Neural progenitor cell (in vitro differentiated cells): ENCODE measurements at places on chromosomes 11 and 22.
A peak's percentile ranks its signal among the peaks of the same experiment; 100 is the strongest.

- H3K27me3 ChIP-seq, result peaks cover 51% of the 10 kb centered on the region
- H3K27ac ChIP-seq, result no peak overlapping the region
- peaks cover 32% of the 10 kb centered on the region for H3K4me1 ChIP-seq
- H3K4me3 ChIP-seq, result peak overlapping the region; percentile 91
- DNase-seq, result peak; percentile 88
- H3K36me3 ChIP-seq, result no peaks in the 10 kb centered on the region
Observed at GRCh38 chr11:2885017-2885677, 428 bp downstream of the CDKN1C start.

- DNase-seq, result no peak
- H3K36me3 ChIP-seq, result no peaks in the 10 kb centered on the region
- no peak overlapping the region for H3K4me3 ChIP-seq
- no peaks in the 10 kb centered on the region for H3K27me3 ChIP-seq
Observed at GRCh38 chr11:1138097-1138496, 19.7 kb upstream of the MUC5AC start.

GRCh38 chr22:24128631-24129262 is 52.5 kb upstream of the SUSD2 start:
- no peak overlapping the region for H3K4me3 ChIP-seq
- DNase-seq, result no peak
- no peaks in the 10 kb centered on the region for H3K27me3 ChIP-seq
- H3K36me3 ChIP-seq, result no peaks in the 10 kb centered on the region

DNA sequence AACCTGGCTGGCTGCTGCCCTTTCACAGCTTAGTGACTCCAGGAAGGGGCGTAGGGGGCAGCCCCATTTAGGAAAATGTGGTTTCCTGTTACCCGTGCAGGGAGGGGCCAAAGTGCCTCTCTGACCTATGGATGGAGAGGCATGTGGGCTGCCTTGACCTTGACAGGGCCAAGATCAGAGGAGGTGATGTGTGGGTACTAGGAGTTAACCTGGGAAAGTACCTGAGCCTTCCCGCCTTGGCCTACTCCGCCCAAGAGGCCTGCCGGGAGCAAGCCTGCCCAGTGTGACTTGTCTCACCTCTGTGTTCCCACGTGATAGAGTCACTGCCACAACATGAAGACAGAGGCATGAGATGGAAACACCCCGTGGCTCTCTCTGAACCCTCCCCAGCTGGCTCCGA is 33.4 kb downstream of the GRAMD4 start:
- H3K27me3 ChIP-seq, result no peaks in the 10 kb centered on the region
- no peaks in the 10 kb centered on the region for H3K36me3 ChIP-seq
- no peak overlapping the region for H3K27ac ChIP-seq
- peaks cover 5% of the 10 kb centered on the region for H3K4me1 ChIP-seq

DNA sequence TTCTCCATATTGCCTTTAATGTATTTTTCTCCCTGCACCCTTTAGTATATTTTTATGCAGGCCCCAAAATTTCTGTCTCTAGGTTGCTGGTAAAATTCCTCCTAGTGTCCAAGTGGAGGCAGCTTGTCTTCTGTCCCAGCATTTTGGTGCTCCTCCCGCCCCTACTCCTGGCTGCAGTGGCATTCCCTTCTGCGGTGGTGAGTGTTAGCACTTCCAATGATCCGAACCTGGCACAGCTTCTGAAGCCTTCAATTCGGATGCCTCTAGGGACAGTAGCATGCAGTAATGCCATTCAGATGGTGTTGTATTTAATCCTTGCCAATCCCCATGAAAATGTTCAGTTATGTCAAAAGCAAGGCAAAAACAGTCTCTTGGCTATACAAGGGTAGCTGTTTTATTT is 5.9 kb downstream of the YWHAH start:
- H3K4me1 ChIP-seq, result peaks cover 16% of the 10 kb centered on the region
- no peak overlapping the region for H3K4me3 ChIP-seq
- no peaks in the 10 kb centered on the region for H3K27me3 ChIP-seq
- no peak for DNase-seq
- H3K27ac ChIP-seq, result no peak overlapping the region
- peaks cover 3% of the 10 kb centered on the region for H3K36me3 ChIP-seq

- H3K36me3 ChIP-seq, result no peaks in the 10 kb centered on the region
- H3K27me3 ChIP-seq, result no peaks in the 10 kb centered on the region
- H3K4me3 ChIP-seq, result no peak overlapping the region
- no peak for DNase-seq
Observed at GRCh38 chr22:30238661-30239487, 7.7 kb downstream of the LIF start.

- H3K4me1 ChIP-seq, result peaks cover 13% of the 10 kb centered on the region
- DNase-seq, result peak; percentile 55
- no peak overlapping the region for H3K27ac ChIP-seq
- H3K36me3 ChIP-seq, result no peaks in the 10 kb centered on the region
- no peak overlapping the region for H3K4me3 ChIP-seq
Observed at GRCh38 chr11:121318848-121319834, 26.6 kb downstream of the SC5D start.

DNA sequence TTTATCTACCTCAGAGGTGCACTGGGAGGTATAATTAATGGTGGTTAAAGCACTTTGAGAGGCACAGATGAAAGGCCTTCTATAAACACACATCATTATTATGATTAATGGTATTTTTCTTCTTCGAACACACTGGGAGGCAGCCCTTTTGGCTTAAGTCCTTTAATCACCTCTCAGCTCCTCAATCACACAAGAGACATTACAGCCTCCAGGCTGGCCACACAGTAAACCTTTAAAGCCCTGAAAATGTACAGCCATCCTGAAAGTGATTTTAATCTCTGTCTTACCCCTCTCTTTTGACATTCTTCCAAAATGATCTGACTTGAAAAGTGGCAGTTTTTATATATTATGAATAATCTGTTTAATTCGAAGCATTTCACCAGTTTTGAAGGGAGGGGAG is 54.3 kb upstream of the VSTM5 start:
- H3K4me3 ChIP-seq, result no peak overlapping the region
- H3K27ac ChIP-seq, result no peak overlapping the region
- H3K36me3 ChIP-seq, result no peaks in the 10 kb centered on the region

- DNase-seq, result no peak
- H3K36me3 ChIP-seq, result no peaks in the 10 kb centered on the region
- H3K4me1 ChIP-seq, result no peaks in the 10 kb centered on the region
- H3K4me3 ChIP-seq, result no peak overlapping the region
Observed at GRCh38 chr11:10032935-10033334, 261.1 kb downstream of the SBF2 start.

GRCh38 chr11:117772360-117772759 is 24.7 kb downstream of the DSCAML1 start:
- H3K36me3 ChIP-seq, result no peaks in the 10 kb centered on the region
- peaks cover 8% of the 10 kb centered on the region for H3K4me1 ChIP-seq
- no peak overlapping the region for H3K4me3 ChIP-seq
- DNase-seq, result no peak
- no peak overlapping the region for H3K27ac ChIP-seq

- H3K27me3 ChIP-seq, result no peaks in the 10 kb centered on the region
Observed at GRCh38 chr11:128478305-128478704, 109.1 kb downstream of the ETS1 start.

- peak; percentile 97 for DNase-seq
- H3K4me3 ChIP-seq, result no peak overlapping the region
- H3K36me3 ChIP-seq, result no peaks in the 10 kb centered on the region
- H3K27me3 ChIP-seq, result peaks cover 14% of the 10 kb centered on the region
- H3K4me1 ChIP-seq, result peaks cover 19% of the 10 kb centered on the region
Observed at GRCh38 chr11:64846998-64847666, 2.7 kb upstream of the CDC42BPG start.

GRCh38 chr11:23797624-23798419 is 699.0 kb upstream of the LUZP2 start:
- no peaks in the 10 kb centered on the region for H3K36me3 ChIP-seq
- H3K4me3 ChIP-seq, result no peak overlapping the region
- no peak for DNase-seq
- peaks cover 4% of the 10 kb centered on the region for H3K4me1 ChIP-seq
- no peaks in the 10 kb centered on the region for H3K27me3 ChIP-seq

- H3K27me3 ChIP-seq, result peaks cover 6% of the 10 kb centered on the region
- no peak overlapping the region for H3K27ac ChIP-seq
Observed at GRCh38 chr22:50628543-50629134, 687 bp upstream of the ARSA start.

- H3K27me3 ChIP-seq, result peaks cover 15% of the 10 kb centered on the region
- no peak for DNase-seq
- no peak overlapping the region for H3K4me3 ChIP-seq
- H3K36me3 ChIP-seq, result no peaks in the 10 kb centered on the region
Observed at GRCh38 chr11:19721176-19721575, 8.5 kb downstream of the NAV2 start.

DNA sequence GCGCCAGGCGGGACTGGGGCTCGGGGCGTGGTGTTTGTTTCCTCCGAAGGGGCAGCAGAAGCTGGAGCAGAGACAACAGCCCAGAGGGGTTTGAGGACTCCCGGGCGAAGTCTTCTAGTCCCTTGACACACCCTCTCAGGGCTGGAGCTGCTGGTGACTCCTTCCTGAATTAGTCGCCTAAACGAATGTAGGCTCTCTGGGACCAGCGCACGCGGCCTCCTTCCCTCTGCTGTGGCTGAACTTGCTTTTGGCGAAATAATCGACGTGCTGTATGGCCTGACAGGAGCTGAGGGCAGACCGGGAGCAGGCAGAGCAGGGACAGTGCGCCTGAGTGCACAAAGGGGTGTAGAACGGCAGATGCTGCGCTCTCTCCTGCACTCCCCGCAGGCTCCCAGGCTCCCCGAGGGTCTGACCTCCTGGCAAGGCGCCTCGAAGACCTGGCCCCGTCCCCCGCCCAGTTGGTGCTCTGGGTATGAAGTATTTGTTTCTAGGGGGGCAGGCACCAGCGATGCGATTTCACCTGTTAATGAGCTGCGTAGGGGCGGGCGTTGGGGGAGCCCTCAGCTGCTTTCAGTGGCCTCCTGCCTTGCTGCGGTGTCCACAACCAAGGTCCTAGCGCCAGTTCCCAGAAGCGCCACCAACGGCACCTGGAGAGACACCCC is 5.3 kb downstream of the SLC17A6 start:
- H3K4me1 ChIP-seq, result peaks cover 8% of the 10 kb centered on the region
- H3K27me3 ChIP-seq, result peaks cover 69% of the 10 kb centered on the region
- H3K27ac ChIP-seq, result no peak overlapping the region
- DNase-seq, result peak; percentile 46

DNA sequence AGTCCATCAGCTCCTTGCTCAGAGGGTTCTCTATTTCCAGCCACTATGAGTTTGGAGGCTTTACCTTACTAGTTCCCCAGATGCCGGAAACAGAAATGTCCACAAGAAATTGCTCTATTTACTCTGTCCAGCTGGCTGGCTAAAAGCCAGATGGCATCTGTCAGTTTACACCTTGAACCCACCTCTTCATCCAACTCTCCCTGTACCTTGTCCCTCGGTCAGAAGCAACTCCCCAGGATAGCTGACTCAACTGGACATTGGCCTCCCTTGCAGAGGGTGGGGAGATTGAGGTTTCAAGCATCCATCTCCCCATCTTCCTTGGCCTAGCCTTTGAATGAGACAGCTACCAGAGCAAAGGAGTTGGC is 1.7 kb downstream of the C2CD2L start:
- no peak for DNase-seq
- H3K27ac ChIP-seq, result no peak overlapping the region
- peaks cover 9% of the 10 kb centered on the region for H3K4me1 ChIP-seq
- H3K4me3 ChIP-seq, result no peak overlapping the region
- H3K27me3 ChIP-seq, result peaks cover 15% of the 10 kb centered on the region
- no peaks in the 10 kb centered on the region for H3K36me3 ChIP-seq

GRCh38 chr11:77110836-77111235 is 8.2 kb downstream of the OMP start:
- no peaks in the 10 kb centered on the region for H3K27me3 ChIP-seq
- no peak for DNase-seq
- no peak overlapping the region for H3K27ac ChIP-seq
- no peaks in the 10 kb centered on the region for H3K36me3 ChIP-seq
- peaks cover 4% of the 10 kb centered on the region for H3K4me1 ChIP-seq

GRCh38 chr11:65539744-65540289 is 14.9 kb downstream of the SCYL1 start:
- peaks cover 75% of the 10 kb centered on the region for H3K27me3 ChIP-seq
- H3K4me1 ChIP-seq, result peaks cover 19% of the 10 kb centered on the region

DNA sequence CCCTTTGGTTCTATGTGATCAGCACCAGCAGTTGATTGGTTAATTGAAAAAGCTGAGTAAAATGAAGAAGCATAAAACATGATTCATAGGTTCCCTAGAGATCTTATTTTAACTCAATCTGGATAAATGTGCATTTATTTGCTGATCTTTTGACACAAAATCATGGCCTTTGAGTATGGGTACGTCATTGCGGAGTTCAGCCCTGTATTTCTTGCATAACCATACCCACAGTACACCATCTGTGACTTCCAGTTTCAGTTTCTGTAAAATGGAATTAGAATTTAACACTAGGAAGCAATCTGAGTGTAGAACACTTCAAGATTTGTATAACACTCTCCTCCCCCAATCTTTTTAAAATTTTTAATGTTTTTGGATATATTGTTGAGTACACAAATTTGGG is 358.2 kb downstream of the DDX10 start:
- no peaks in the 10 kb centered on the region for H3K27me3 ChIP-seq
- no peak overlapping the region for H3K4me3 ChIP-seq
- H3K4me1 ChIP-seq, result no peaks in the 10 kb centered on the region
- H3K36me3 ChIP-seq, result no peaks in the 10 kb centered on the region

GRCh38 chr11:114291842-114292680 is 4.1 kb upstream of the NNMT start:
- H3K27ac ChIP-seq, result no peak overlapping the region
- H3K4me1 ChIP-seq, result peaks cover 10% of the 10 kb centered on the region
- no peaks in the 10 kb centered on the region for H3K27me3 ChIP-seq
- no peak overlapping the region for H3K4me3 ChIP-seq
- H3K36me3 ChIP-seq, result no peaks in the 10 kb centered on the region

DNA sequence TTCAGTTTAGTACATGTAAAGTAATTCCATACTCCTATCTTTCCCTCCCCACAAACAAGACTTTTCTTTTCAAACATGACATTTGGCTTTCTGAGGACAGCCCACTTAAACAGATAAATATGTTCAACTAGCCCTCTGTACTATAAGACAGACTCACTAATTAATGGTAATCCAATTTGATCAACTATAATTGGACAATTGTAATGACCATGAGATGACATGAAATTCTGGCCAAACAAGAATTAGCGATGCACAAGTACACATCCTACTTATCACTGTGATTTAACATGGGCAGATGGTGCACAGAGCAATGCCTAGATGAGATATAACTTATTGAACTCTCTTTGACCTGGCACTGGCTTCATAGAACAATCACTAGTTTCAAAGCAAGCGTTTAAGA is 1033.7 kb upstream of the CCDC90B start:
- H3K27ac ChIP-seq, result no peak overlapping the region
- no peaks in the 10 kb centered on the region for H3K36me3 ChIP-seq
- H3K4me3 ChIP-seq, result no peak overlapping the region
- H3K4me1 ChIP-seq, result no peaks in the 10 kb centered on the region

GRCh38 chr11:17478070-17478469 is 1.4 kb upstream of the ABCC8 start:
- peak; percentile 35 for DNase-seq
- H3K4me3 ChIP-seq, result no peak overlapping the region
- no peaks in the 10 kb centered on the region for H3K36me3 ChIP-seq
